ENCODE measurements at places on chromosomes 11 and 22. TPM values are rescaled to one million over a fixed set of nuclear protein-coding genes. Genes with fewer than 3 reads are reported as not detected.
A peak's percentile ranks its signal among the peaks of the same experiment; 100 is the strongest.

DNA sequence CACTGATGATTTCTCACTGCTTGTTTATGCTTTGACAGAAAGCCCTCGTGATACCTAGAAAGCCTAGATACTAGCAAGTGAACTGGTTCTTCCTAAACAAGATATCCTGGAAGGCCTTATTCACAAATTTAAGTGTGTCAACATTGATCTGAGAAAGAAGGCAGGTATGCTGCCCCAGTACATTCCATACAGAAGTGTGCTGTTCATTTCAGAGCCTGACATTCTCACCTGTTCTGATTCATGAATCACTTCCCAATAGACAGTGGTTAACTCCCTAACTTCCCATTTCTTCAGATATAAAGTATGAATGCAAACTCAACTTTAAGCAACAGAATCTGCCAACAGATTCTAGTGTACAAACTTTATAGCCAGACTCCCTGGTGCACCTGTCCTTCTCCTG lies 15.5 kb upstream of the RASSF10 start:
- no peak for DNase-seq

DNA sequence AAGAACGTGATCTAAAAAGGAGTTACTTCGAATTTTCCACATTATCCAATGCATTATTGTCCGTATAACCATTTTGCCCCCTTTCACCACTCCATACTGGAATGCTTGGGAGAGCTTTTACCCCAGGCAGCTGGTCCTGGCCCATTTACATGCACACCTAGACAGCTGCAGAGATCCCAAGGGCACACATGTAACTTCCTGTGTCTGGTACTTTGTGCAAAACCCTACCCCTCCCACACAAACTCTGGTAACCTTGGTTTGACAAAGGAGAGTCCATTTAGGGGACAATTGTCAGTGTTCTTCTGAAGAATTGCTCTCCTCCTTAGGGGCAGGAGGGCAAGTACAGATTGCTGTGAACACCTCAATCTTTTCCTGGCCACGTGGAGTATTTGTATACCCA lies 57.3 kb upstream of the SORL1 start:
- DNase-seq = no peak

DNA sequence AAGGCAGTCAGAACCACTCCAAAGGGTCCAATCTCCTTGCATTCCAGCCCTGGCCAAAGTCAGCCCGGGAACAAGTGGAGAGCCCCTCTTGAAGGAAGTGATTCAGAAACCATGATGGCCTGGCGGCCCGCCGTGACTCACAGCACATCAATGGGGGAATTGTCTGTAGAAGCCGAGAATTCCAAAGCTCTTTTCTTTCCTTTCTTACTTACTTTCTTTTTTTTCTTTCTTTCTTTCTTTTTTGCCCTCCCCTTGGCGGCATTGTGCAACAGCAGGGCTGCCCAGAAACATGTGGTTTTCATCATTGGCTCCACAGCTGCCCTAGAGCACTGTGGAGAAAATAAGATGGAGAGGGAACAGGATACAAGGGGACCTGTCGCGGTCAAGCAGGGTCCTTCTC lies 140.2 kb upstream of the TIMP3 start:
- DNase-seq = peak; percentile 90

GRCh38 chr22:44091021-44091721 lies 67.1 kb downstream of the PARVB start:
- no peak for DNase-seq

DNA sequence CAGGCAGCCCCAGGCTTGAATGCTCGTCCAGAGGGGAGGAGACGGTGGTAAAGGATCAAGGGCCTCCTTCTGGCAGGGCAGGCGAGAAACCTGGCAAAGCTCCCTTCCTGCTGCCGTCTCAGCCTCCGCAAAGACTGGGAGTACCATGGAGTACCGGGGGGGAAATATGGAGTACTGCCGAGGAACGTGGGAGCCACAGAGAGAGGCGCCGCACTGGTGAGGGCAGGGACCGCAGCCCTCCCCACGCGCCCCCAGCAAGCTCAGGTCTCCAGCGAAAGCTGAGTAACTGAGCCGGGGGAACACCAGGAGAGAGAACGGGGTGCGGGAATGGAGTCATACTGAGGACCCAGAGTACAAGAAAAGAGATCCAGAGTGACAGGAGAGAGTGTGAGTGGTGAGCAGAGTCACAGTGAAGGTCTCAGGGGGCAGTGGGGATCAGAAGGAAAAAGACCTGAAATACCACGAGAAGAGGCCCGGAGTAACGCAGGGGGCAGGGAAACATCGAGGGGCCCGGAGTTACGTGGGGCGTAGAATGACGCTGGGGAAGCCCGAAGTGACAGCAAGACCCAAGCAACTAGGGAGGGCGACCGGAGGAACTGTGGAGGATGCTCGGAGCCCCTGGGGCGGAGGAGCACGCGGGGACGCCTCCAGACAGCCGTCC lies 740 bp downstream of the EML3 start:
- peak; percentile 88 for DNase-seq

- DNase-seq = peak; percentile 48
Observed at GRCh38 chr11:126357055-126357962, 1.8 kb downstream of the ST3GAL4 start.

- peak; percentile 95 for DNase-seq
Observed at GRCh38 chr11:125625630-125626287, 796 bp downstream of the CHEK1 start.

DNA sequence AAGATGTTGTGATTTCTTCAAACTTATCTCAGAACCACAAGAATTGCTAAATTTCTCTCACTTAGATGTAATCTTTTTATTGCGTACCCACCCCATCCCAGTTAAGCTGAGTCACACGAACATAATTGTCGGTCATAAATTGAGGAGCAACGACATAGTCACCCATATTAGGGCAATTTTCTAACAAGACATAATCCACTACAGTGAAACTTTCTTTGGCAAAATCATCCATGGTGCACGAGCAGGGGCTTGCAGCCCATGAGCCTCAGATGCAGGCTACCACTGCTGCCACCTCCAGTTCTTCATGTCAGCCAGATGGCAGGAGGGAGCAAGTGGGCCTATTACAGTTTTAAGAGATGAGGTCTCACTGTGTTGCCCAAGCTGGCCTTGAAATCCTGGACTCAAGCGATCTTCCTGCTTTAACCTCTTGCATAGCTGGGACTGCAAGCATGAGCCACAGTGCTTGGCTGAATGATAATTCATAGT lies 70.3 kb upstream of the GRK2 start:
- DNase-seq = no peak

DNA sequence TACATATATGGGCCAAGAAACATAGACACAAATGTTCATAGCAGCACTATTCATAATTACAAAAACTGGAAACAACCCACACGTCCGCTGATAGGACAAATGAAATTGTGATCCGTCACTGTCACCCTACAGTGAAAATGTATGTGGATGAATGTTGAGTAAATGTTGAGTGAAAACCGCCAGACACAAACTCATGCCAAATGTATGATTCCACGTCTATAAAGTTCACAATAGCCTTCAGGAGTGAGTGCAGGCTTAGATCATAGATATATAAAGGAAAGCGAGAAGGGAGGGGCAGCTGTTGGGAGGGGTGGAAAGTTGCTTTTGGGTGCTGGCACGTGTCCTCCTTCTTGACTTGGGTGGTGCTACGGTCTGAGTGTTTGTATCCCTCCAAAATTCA lies 33.6 kb downstream of the DBX1 start:
- no peak for DNase-seq

- DNase-seq = no peak
Observed at GRCh38 chr11:7300281-7300680, 48.6 kb downstream of the SYT9 start.

- no peak for DNase-seq
Observed at GRCh38 chr22:19035474-19036228, 86.6 kb downstream of the DGCR2 start.

DNA sequence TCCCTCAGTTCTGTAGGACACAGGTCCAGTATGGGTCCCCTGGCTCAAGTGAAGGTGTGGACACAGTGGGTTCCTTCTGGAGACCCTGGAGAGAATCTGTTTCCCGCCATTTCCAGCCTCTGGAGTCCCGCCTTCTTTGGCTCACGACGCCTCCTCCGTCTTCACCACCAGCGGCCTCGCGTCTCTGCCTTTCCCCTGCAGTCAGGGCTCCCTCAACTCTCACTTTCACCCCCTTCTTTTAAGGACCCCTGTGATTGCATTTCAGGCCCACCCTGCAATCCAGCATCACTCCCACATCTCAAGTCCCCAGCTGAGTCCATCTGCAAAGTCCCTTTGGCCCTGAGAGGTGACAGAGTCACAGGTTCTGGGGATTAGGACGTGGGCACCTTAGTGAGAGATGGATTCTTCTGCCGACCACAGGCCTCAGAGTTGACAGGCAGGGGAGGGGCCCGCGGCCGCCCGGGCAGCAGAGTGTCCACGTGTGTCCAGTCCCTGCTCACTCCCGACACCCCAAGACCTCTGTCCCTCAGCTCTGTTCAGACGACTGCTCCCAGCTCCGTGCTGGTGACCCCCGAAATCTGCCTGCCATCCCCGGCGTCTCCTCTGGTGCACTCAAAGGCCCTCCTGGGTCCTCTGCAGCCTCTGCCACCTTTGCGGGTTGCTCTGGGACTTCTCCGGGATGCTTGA lies 36.9 kb upstream of the KRTAP5-7 start:
- no peak for DNase-seq

DNA sequence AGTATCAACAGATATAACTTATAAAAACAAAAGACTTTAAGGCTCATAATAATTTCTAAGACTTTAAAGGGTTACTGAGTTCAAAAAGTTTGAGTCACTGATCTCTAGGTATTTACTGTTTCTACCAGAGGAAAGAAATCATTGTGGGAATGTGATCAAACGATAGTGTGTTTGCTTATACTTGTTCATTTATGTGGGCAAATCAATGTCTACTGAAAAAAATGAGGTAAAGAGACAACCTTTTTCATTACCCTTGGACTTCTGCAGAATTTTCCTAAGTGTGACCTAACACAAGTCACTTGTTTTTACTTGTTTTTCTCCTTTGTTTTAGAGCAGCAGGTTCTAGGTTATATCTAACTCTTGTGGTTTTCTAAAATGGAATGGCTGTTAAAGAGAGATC lies 65.4 kb downstream of the PRR5L start:
- DNase-seq = no peak

GRCh38 chr11:97895572-97895971 lies 1125.2 kb upstream of the CNTN5 start:
- DNase-seq = peak; percentile 30

GRCh38 chr22:50045211-50046018 lies 12.7 kb downstream of the TTLL8 start:
- no peak for DNase-seq

GRCh38 chr22:44889255-44889878 lies 120.4 kb downstream of the PHF21B start:
- DNase-seq = no peak

GRCh38 chr22:42717197-42717928 lies 3.3 kb downstream of the A4GALT start:
- DNase-seq = no peak

DNA sequence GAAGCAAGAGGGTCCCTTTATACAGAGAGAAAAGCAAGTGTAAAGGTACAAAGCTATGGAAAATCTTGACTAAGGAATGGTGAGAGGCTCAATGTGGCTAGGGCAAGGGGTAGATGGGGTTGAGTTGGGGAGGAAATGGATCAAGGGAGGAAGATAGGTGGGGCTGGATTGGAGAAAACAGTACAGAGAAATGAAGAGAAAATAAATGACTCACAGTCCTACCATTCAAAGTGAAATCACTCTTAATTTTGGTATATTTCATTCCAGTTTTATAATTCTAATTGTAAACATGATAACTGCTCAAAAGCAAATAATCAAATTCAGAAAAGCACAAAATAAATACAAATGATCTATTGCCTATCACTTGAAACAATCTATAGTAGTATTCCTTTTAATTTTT lies 16.6 kb downstream of the UBE4A start:
- no peak for DNase-seq

GRCh38 chr11:58330861-58331260 lies 28.0 kb downstream of the OR5B17 start:
- DNase-seq = no peak

GRCh38 chr11:9138133-9138453 lies 46.7 kb upstream of the SCUBE2 start:
- no peak for DNase-seq

- DNase-seq = no peak
Observed at GRCh38 chr11:131121426-131122333, 205.4 kb upstream of the SNX19 start.

GRCh38 chr11:107496011-107496410 lies 38.4 kb upstream of the CWF19L2 start:
- DNase-seq = no peak

- DNase-seq = no peak
Observed at GRCh38 chr22:20946080-20946986, 20.7 kb upstream of the AIFM3 start.

DNA sequence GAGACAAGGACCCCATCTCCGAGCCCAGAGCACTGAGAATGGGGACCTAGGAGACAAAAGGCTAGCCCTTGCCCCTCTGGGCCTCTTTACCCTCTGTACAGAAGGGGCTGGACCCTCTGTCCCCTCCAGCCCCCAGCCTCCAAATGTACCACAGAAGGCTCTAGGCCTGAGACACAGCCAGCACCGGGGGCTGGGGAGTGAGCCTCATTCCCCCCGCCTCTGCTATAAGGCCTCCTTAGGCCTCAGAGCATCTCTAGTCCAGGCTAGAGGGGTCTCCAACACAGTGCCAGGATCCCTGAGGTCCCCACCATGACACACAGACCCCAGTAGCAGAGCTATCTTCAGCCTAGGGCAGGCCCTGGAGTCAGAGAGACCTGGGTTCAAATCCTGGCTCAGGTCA lies 4.8 kb downstream of the SMTN start:
- DNase-seq = no peak

GRCh38 chr11:34288492-34288891 lies 69.3 kb downstream of the ABTB2 start:
- DNase-seq = no peak

KDM4E gene
- total RNA-seq = not detected

TTC28 gene
- 21.1 TPM for total RNA-seq

SYCE3 gene
- not detected for total RNA-seq

POU2AF2 gene
- total RNA-seq = not detected

SPON1 gene
- 31.9 TPM for total RNA-seq

APOA5 gene
- not detected for total RNA-seq

NXPE4 gene
- total RNA-seq = not detected

NAV2 gene
- total RNA-seq = 11.6 TPM

MOGAT2 gene
- 0.17 TPM for total RNA-seq

PRRG4 gene
- total RNA-seq = 2.2 TPM

OR5AL1 gene
- total RNA-seq = not detected

ANGPTL5 gene
- 1.5 TPM for total RNA-seq

CEND1 gene
- 0.37 TPM for total RNA-seq

HIPK3 gene
- 239 TPM for total RNA-seq

RAB3IL1 gene
- total RNA-seq = 12.5 TPM

Measured in right cardiac atrium (tissue), 5 donors.